ENCODE measurements at places on chromosomes 6 and 20.

DNA sequence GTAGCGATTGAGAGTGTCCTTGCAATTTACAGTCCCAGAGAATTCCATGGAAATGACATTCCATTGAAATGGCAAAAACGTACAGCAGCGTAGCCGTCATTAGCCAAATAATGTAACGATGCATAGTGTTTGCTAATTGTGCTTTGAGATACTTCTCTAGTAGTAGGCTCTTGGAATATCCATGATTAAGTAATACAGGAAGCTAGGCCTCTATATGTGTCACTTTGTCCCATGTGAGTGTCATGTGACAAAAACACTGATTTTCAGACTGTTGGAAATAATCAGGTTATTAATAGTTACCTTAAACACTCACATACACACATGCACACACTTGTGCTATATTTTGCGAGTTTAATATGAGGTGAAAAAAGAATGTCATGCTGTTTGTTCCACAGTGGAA, 35.2 kb downstream of the SLX4IP start:
- DNase-seq, result no peak

DNA sequence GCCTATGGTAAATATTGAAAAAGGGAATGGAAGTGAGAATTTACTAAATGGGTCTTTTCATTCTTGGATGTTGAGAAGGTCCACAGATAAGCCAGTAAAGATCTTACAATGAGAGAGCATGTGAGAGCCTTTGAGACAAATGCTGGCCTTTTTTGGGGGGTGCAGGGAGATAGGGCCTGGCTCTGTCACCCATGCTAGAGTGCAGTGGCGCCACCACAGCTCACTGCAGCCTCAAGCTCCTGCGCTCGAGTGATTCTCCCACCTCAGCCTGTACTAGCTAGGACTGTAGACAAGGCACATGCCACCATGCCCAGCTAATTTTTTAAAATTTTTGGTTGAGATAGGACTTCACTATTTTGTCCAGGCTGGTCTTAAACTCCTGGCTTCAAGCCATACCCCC, 63.2 kb upstream of the TMEM181 start:
- peak; percentile 21 for DNase-seq

- DNase-seq, result peak; percentile 38
Observed at GRCh38 chr20:43459022-43459942, 1.6 kb downstream of the SRSF6 start.

DNA sequence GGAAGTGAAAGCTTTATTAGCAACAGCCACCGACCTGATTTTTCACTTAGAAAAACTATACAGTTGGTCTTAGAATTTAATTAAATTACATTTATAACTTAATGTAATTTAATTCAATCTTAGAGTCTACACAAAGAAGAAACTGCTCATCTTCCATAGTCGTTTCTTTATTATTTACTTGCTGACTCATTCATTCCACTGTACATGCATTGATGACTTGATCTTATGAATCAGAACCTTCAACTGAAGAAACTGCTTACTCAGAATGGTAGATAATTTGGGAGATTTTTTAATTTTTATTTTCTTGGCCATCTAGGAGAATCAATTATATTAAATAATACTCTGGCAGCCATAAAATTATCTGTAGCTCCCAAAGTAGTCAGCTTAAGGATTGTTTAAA, 1021.6 kb upstream of the FLRT3 start:
- no peak for DNase-seq

GRCh38 chr20:36482044-36482473, 59.3 kb upstream of the MYL9 start:
- no peak for DNase-seq

- DNase-seq, result no peak
Observed at GRCh38 chr6:149899486-149899885, 1.6 kb upstream of the RAET1E start.

DNA sequence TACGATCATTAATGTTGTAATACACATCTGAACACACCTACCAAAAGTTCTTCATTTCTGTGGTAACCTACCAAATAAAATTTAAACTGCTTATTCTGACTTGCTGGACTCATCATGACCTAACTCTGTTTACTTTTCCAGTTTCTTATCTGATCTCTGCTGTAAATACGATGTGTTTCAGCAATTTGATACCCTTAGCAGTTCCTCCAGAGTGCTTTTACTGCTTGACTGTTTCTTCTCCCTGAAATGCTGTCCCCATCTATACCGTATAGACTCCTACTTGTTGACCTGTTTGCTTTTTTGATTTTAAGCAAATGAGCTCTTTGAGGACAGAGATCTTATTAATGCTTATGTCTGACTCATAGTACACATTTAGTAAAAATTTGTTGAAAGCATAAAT, 119.5 kb downstream of the SCAF8 start:
- no peak for DNase-seq

GRCh38 chr20:43448748-43449535, 8.8 kb upstream of the SRSF6 start:
- DNase-seq, result peak; percentile 80

DNA sequence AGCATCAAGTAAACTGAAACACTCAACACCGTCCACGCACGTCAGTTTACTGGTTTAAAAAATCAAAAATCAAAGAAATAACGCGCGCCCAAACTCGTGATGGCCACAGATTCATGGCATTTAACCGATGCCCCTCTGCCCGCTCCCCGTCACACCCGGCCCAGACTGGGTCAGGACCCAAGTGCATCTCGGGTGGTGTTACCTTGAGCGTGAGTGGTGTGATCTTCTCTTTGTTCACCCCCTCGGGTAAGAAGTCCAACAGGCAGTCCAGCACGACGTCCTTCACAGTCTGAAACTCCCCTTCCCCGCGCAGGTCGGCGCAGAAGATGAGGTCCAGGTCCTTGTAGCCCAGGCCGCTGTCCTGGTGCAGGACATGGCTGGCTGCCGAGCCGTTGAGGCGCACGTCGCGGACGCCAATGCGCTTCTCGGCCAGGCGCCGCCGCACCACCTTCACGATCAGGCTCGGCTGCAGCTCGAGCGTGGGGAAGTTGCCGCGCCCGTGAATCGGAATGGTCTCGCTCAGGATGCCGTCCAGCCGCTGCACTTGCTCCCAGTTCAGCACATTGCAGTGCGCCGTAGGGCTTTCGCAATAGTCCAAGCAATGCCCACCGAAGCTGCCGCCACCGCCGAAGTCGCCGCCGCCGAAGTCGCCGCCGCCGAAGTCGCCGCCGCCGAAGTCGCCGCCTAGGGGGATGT, 945 bp downstream of the TENT5A start:
- DNase-seq, result peak; percentile 48

GRCh38 chr6:99993533-99994251, at the start of gene MCHR2:
Gene MCHR2 (minus strand): TSS chr6:99994223. CDS start chr6:99956147, 38,076 bp downstream.
- no peak for DNase-seq

DNA sequence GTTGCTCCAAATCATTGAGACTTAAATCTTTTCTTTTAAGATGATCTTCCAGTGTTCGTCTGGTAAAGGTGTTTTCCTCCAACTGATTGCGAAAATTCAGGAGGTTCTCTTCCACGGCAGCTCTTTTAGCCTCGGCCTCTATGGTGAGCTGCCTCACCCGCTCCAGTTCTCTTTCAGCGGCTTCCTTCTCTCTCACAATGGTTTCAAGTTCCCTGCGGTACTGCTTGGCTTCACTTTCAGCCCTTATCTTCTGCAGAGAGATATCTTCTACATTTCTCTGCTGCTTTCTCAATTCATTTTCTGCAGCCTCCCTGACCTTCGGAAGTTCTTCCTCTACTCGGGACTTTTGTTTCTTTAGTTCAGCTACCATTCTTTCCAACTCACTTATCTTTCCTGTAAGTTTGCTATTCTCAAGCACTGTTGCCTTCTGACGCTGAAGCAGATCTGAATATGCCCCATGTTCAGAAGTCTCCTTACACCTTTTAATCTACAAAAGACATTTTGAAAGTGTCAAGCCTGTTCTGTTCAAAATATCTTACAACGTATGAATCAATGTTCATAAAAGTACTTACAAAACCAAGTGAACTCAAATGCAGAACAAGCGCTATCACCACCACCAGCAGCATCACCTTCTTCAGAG, 22.3 kb downstream of the DST start:
- no peak for DNase-seq

DNA sequence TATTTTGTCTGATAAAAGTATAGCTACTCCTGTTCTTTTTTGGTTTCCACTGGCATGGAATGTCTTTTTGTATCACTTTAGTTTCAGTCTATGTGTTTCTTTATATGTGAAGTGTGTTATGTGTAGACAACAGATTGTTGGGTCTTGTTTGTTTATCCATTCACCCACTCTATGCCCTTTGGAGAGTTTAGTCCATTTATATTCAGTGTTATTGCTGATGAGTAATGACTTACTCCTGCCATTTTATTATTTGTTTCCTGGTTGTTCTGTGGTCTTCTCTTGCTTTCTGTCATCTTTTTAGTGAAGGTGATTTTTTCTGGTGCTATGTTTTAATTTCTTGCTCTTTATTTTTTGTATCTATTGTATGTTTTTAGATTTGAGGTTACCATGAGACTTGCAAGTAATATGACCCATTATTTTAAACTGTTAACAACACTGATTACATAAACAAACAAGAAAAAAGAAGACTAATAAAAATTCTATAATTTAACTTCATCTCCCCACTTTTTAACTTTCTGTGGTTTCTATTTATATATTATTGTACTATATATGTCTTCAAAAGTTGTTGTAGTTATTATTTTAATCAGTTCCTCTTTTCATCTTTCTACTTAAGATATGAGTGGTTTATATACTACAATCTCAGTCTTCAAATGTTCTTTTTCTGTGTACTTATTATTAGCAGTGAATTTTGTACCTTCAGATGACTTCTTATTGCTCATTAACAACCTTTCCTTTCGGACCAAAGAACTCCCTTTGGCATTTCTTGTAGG, 323.4 kb downstream of the BTBD9 start:
- no peak for DNase-seq

- no peak for DNase-seq
Observed at GRCh38 chr20:19594896-19595295, 163.2 kb upstream of the RIN2 start.

GRCh38 chr20:38764567-38765318, 16.5 kb downstream of the ACTR5 start:
- peak; percentile 54 for DNase-seq

GRCh38 chr6:106160189-106160588, 74.1 kb downstream of the PRDM1 start:
- DNase-seq, result no peak

DNA sequence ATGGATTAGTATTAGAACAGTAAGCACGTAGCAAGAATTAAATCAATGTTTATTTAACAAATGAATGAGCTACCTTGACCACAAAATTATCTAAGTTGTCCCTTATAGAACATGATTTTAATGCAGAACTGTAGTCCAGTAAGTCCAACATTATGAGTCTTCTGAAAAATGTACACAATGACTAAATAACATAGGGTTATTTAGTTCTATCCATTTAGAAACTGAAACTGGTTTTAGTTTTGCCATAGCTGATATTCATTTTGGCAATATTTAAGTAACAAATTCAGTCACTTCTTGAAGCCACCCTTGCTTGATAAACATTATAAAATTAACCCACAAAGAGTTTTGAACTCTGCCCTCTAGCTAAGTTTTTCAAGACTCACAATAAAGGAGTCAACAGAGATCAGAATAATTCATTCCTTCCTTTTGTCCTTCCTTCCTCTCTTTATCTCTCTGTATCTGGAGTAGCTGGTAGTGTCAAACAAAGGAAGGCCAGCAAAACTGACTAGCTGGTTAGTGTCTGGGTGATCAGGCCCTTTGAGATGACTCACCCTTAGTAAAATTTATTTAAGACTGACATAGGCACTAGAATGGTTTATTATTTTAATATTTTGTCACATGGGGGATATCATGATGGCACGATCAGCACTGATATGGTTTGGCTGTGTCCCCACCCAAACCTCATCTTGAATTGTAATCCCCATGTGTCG, 115.1 kb downstream of the BTBD9 start:
- DNase-seq, result no peak

DNA sequence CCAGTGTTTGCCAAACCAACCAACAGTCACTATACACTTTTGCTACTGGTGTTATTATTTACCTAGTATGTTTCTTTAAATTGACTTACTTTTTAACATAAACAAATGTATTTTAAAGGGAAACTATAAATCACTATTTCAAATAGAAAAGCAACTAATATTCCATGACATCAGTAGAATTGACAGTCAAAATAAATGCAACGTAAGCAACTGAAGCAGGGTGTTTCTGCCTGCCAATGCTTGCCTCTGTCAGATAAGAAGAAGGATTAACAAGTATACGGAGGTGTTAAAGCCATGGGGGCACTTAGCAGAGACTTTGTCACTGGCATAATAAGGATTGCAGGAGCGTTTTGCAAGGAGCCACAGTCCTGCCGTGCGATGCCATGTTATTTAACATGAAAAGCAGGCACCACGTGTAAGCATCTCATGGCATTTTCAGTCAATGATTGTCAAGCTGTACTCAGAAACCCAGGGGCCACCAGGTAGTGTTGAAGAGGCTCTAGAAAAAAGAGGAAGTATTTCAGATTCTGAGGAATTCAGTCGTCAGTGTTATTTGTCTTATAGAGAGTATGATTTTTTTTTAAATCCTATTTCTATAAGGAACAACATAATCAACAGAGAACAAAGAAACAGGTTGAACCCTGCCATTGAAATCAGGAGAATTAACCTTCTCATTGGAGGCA, 131.7 kb downstream of the BFSP1 start:
- no peak for DNase-seq

- peak; percentile 30 for DNase-seq
Observed at GRCh38 chr20:41135888-41136679, 1.3 kb upstream of the PLCG1 start.

DNA sequence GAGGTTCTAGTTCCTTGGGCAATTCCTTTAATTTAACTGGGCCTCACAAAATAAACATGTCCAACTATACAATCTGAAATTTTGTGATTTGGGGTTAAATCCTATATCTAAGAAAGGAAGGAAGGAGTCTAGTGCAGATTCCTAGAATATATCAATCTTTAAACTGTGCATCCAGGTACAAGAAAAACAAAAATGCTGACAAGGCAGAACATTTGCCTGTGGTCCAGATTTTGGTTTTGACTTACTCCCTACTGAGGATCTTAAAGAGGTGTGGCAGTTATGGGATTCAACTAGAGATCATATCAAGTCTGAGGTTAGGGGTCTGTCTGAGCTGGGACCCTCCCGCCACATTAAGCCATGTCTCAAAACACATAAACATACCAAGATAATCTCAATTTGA, 17.7 kb upstream of the COX7A2 start:
- no peak for DNase-seq

GRCh38 chr6:7697820-7698623, 27.9 kb upstream of the BMP6 start:
- DNase-seq, result peak; percentile 67

GRCh38 chr6:137631323-137631722, 137.1 kb upstream of the OLIG3 start:
- DNase-seq, result no peak

GRCh38 chr6:20681243-20681684, 147.0 kb downstream of the CDKAL1 start:
- DNase-seq, result no peak

- DNase-seq, result peak; percentile 84
Observed at GRCh38 chr20:63641792-63642523, 11.3 kb downstream of the STMN3 start.

GRCh38 chr6:126886106-126886505, 232.4 kb upstream of the RSPO3 start:
- no peak for DNase-seq
